GM19239 (cell line): ENCODE measurements at places on chromosomes 5 and 9.

DNA sequence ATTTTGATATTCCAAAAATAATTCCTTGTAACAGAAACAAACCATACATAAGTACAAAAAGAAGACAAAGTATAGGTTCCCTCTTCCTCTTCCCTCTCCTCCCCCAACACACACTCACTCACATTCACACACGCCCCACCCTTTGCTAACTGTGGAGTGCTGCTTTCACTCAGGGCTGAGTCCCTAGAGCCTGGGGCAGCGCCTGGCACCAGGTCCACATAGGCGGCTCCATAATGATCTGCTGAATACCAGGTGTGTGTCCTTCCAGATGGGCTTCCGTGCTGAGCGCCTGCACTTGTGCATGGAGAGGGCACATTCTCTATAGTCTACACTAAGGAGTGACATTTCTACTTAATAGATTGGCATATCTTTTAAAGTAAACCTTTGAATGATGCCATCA lies 3.7 kb downstream of the SEMA4D start:
- DNase-seq, result no peak

GRCh38 chr5:6568889-6569288 lies 64.0 kb downstream of the NSUN2 start:
- DNase-seq, result no peak

- DNase-seq, result peak; percentile 46
Measured at GRCh38 chr5:443239-444151, 519 bp downstream of the EXOC3 start.

- DNase-seq, result no peak
Measured at GRCh38 chr5:13505326-13505725, 439.2 kb downstream of the DNAH5 start.

- no peak for DNase-seq
Measured at GRCh38 chr5:4976902-4977301, 163.2 kb upstream of the ADAMTS16 start.

DNA sequence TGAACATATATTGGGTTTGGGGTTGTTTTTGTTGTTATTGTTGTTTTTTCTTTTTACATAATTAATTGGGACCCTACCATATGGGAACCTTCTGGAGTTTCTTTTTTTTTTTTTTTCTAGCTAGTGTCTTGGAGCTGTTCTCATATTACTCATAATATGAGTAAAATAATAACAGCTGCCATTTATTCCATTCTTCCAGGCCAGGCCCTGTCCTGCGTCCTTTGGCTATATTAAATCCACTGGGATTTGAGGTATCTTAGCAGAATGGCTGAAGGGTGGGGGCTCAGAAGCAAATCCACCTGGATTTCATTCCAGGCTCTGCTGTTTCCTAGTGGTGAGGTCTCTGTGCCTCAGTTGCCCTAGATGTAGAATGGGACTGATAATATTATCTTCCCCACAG lies 47.2 kb upstream of the RPL26L1 start:
- DNase-seq, result no peak

DNA sequence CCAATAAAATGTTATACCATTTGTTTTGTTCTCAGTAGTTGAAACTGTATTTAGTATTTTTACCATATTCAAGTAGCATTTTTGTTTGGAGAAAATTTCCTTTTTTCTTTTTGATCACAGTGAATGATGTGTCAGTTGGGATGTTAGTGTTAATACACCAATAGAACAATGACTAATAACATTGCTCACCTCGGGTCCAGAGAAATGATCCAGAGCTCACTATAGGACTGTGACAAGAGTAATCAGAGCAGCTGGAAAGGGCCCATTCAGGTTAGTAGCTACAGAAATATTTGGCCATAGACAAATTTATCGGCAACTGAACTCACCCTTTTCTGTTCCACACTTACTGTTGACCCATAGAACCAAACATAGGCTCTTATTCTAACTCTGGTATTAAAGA lies 989.2 kb downstream of the TLE4 start:
- DNase-seq, result no peak
